Neural progenitor cell (in vitro differentiated cells): ENCODE measurements at places on chromosomes 2 and 18. TPM values are rescaled to one million over a fixed set of nuclear protein-coding genes. Genes with fewer than 3 reads are reported as not detected.

- DNase-seq, result no peak
- H3K27ac ChIP-seq, result no peak overlapping the region
- H3K27me3 ChIP-seq, result no peaks in the 10 kb centered on the region
- H3K4me3 ChIP-seq, result no peak overlapping the region
- peaks cover 46% of the 10 kb centered on the region for H3K36me3 ChIP-seq
Observed at GRCh38 chr18:47830772-47831171, 99.7 kb downstream of the SMAD2 start.

DNA sequence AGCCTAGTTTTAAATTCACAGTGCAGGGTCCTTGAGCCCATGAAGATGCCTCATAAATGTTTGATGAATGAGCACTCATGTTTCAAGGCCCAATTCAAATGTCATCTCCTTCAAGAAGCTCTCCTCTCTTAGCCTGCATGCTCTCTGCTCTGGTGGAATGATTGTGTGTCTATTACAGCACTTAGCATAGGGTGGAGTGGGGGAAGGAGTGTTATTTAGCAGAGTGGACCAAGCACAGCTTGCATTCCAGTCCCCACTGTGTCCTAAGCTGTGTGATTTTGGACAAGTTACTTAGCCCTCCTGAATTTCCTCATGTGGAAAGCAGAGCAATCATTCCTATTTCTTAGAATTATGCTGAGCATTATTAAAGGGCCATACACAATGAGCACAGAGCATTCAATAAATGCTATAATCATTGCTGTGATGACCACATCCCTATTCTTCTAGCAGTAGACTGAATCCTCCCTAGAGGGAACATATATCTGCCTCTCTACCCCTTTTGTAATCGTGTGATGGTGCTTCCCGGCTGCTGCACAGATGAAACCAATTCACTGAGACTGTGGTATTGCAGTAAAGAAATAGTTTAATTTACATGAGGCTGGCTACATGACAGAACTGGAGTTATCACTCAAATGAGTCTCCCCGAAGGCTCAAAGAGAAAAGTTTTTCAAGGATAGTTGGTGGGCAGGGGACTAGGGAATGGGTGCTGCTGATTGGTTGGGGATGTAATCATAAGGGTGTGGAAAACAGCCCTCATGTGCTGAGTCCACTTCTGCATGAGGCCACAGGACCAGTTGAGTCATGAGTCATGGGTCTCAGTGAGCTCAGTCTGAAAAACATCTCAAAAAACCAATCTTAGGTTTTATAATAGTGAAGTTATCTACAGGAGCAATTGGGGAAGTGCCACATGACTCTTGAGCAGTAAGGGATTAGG lies 173.4 kb upstream of the NDUFV2 start:
- H3K27me3 ChIP-seq, result no peaks in the 10 kb centered on the region
- H3K27ac ChIP-seq, result no peak overlapping the region
- no peak overlapping the region for H3K4me3 ChIP-seq
- no peak for DNase-seq
- no peaks in the 10 kb centered on the region for H3K4me1 ChIP-seq

GRCh38 chr2:43887176-43887575 lies 48.4 kb downstream of the ABCG8 start:
- H3K36me3 ChIP-seq, result peaks cover 13% of the 10 kb centered on the region
- no peaks in the 10 kb centered on the region for H3K4me1 ChIP-seq
- DNase-seq, result no peak

Gene VWA3B
- total RNA-seq, result not detected in 2 replicates

- H3K27ac ChIP-seq, result no peak overlapping the region
- H3K4me3 ChIP-seq, result no peak overlapping the region
- H3K4me1 ChIP-seq, result no peaks in the 10 kb centered on the region
Observed at GRCh38 chr2:101130081-101130480, 21.1 kb downstream of the TBC1D8 start.

DNA sequence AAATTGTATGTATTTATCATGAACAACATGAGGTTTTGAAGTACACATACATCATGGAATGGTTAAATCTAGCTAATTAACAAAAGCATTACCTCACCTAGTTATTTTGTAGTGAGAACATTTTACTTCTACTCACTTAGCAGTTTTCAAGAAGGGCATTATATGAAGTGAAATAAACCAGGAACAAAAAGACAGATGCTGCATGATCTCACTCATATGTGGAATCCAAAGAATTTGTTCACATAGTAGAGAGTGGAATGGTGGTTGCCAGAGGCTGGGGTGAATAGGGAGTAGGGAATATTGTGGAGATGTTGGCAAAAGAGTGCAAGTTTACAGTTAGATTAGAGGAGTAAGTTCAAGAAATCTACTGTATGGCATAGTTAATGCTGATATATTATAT lies 292.0 kb downstream of the ASXL3 start:
- DNase-seq, result no peak
- no peaks in the 10 kb centered on the region for H3K36me3 ChIP-seq
- no peaks in the 10 kb centered on the region for H3K27me3 ChIP-seq
- H3K4me1 ChIP-seq, result no peaks in the 10 kb centered on the region
- H3K4me3 ChIP-seq, result no peak overlapping the region
- no peak overlapping the region for H3K27ac ChIP-seq

Gene PAX8
- 1.4 and 2.9 TPM in 2 replicates for total RNA-seq

Gene CD8B2
- total RNA-seq, result not detected in 2 replicates

DNA sequence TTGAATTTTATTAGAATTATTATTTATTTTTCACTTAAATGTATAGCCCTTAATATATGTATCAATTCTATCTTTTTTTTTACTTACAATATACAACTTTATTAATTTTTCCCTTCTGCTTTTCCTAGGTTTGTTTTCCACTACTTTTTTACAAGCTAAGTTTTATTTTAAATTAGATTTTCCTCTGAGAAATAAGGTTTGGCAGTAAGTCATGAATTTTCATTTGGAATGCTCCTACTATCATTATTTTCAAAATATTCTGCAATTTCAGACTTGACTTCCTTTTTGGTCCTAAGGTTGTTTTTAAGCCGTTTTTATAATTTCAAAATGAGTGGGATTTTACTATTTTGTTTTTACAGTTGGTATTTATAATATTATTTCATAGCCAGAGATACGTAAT lies 222.8 kb upstream of the PIEZO2 start:
- no peaks in the 10 kb centered on the region for H3K4me1 ChIP-seq
- H3K27ac ChIP-seq, result no peak overlapping the region
- no peaks in the 10 kb centered on the region for H3K36me3 ChIP-seq
- no peak overlapping the region for H3K4me3 ChIP-seq

DNA sequence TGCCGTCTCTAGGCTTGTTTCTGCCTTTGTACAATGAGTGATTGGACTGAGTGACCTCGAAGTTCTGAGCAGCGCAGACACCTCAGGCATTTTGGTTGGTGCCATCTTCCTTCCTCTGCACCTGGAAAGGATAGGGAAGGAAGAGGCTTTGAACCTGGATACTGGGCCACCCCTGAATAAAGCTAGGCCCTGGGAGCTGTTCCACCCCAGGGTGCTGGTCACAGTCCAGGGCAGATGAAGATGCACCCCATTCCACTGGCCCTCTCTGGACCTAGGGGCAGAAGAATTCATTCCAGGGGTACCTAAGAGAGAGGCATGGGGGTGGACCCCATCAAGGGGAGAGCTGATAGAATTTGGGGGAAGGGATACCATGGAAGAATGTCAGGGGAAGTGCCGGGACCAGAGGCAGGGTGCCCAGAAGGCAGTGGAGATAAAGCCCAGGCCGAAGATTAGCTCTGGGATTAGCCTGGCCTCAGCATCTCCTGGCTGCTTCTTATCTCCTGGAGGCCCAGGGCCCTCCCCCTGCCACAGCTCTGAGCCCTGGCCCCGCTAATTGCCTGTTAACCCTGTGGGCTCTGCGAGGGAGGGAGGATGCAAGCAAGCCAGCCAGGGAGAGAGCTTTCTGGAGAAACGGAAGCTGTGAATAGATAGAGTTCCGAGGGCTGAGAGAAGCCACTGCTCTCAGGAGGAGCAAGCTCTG lies 11.4 kb downstream of the ASIC4 start:
- no peaks in the 10 kb centered on the region for H3K36me3 ChIP-seq
- DNase-seq, result peak; percentile 91
- H3K4me1 ChIP-seq, result peaks cover 65% of the 10 kb centered on the region
- no peak overlapping the region for H3K4me3 ChIP-seq
- H3K27ac ChIP-seq, result no peak overlapping the region
- peaks cover 52% of the 10 kb centered on the region for H3K27me3 ChIP-seq

DNA sequence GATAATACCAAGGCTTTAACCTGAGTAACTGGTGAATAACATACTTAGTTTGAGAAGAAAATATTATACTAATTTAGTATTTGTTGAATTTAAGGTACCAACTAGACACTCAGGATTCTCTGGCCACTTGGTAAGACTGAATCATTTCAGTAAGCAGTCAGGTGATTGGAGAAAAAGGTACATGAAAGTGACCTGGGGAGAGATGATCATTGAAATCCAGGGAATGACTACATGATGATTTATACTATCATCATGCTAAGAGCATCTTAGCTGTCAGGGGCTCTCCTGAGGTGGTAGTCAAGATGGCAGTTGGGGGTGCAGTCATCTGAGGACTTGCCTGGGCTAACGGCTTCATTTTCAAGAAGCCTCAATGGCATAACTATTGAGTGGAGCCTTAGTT lies 571.2 kb upstream of the ACVR2A start:
- H3K27me3 ChIP-seq, result no peaks in the 10 kb centered on the region
- no peak for DNase-seq
- H3K36me3 ChIP-seq, result no peaks in the 10 kb centered on the region
- peaks cover 3% of the 10 kb centered on the region for H3K4me1 ChIP-seq
- H3K27ac ChIP-seq, result no peak overlapping the region

Gene ST8SIA5
- 0.03 and 0.04 TPM in 2 replicates for total RNA-seq

GRCh38 chr2:70789304-70790135 lies 923 bp downstream of the FIGLA start:
- peaks cover 4% of the 10 kb centered on the region for H3K4me1 ChIP-seq
- H3K36me3 ChIP-seq, result no peaks in the 10 kb centered on the region
- H3K4me3 ChIP-seq, result peak overlapping the region; percentile 45

GRCh38 chr2:189109921-189110397 lies 69.6 kb downstream of the COL5A2 start:
- no peaks in the 10 kb centered on the region for H3K4me1 ChIP-seq
- no peaks in the 10 kb centered on the region for H3K27me3 ChIP-seq
- no peaks in the 10 kb centered on the region for H3K36me3 ChIP-seq
- H3K27ac ChIP-seq, result no peak overlapping the region

DNA sequence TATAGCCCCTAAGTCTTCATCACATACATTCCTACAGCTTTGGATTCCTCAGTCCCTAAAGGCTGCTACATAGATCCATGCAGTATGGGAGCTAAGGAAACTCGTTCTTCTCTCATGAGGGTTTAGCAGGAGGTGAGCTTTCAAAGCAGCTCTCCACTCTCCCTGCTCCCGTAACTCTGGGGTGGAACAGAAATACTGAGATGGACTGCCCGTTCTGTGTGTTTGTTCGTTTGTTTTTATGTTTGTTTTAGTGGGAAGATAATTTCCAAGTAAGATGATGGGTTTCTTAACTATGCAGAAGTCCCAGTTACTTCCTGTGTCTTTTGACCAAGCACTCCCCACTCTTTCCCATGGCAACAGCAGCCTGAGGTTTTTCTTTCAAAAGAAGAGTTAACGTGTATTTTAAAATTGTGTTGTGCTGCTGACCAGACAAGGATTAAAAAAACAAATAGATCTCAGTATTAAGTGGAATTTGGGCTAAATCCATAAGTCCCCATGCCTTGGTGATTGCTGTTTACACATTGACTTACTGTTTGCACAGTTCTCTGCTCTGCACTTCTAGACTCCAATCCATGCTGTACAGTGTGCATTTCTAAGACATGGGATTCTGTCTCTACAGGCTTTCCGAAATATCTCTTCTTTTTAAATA lies 156.4 kb upstream of the SH3BP4 start:
- no peak overlapping the region for H3K4me3 ChIP-seq
- no peaks in the 10 kb centered on the region for H3K36me3 ChIP-seq
- no peak for DNase-seq
- peaks cover 20% of the 10 kb centered on the region for H3K4me1 ChIP-seq
- peaks cover 6% of the 10 kb centered on the region for H3K27me3 ChIP-seq

DNA sequence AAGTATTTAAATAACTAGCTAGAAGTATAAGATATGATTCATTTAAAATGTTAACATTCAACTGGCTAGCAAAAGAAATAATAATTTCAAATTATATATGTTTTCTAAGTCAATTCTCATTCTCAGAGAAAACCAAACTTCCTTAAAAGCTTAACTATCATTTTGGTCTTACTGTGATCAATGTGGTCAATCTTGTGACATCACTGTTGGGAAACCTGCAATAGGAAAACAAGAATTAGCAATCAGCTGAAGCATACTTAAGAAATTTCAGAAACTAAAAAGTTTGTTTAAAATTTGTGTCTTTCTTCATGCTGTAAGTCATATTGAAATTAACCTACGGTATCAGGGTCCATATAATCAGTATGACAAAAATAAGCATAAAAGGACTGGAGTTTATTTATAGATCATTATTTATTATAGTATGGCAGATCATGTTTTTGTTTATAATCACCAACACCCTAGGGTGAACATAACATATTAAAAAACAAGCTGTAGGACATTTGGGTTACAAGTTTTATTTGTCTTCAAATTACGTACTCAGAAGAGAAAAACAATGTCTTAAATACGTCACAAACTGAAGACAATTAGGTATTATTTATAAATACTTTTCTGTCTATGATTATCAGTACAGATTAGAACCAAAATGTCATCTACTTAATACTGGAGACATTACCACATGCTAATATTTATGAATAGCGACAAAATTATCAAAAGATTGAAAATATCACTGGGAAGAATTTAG lies 60.5 kb downstream of the BAZ2B start:
- no peaks in the 10 kb centered on the region for H3K27me3 ChIP-seq
- H3K27ac ChIP-seq, result peak overlapping the region; percentile 8
- no peaks in the 10 kb centered on the region for H3K4me1 ChIP-seq
- H3K36me3 ChIP-seq, result no peaks in the 10 kb centered on the region
- no peak overlapping the region for H3K4me3 ChIP-seq

Gene SMYD5
- 21.0 and 31.4 TPM in 2 replicates for total RNA-seq

Gene GPR35
- total RNA-seq, result 0.34 and 0.74 TPM in 2 replicates

Gene EVX2
- not detected in 2 replicates for total RNA-seq

- no peak overlapping the region for H3K27ac ChIP-seq
- H3K4me1 ChIP-seq, result peaks cover 21% of the 10 kb centered on the region
- no peaks in the 10 kb centered on the region for H3K27me3 ChIP-seq
Observed at GRCh38 chr18:37441821-37442220, 123.8 kb downstream of the CELF4 start.

GRCh38 chr18:70019991-70020390 lies 72.3 kb upstream of the CD226 start:
- DNase-seq, result no peak
- no peaks in the 10 kb centered on the region for H3K36me3 ChIP-seq
- H3K4me3 ChIP-seq, result no peak overlapping the region
- H3K4me1 ChIP-seq, result no peaks in the 10 kb centered on the region
- H3K27me3 ChIP-seq, result no peaks in the 10 kb centered on the region

Gene CDH7
- 2.7 TPM in 2 replicates for total RNA-seq
